ENCODE measurements at places on chromosomes 11 and 22.

DNA sequence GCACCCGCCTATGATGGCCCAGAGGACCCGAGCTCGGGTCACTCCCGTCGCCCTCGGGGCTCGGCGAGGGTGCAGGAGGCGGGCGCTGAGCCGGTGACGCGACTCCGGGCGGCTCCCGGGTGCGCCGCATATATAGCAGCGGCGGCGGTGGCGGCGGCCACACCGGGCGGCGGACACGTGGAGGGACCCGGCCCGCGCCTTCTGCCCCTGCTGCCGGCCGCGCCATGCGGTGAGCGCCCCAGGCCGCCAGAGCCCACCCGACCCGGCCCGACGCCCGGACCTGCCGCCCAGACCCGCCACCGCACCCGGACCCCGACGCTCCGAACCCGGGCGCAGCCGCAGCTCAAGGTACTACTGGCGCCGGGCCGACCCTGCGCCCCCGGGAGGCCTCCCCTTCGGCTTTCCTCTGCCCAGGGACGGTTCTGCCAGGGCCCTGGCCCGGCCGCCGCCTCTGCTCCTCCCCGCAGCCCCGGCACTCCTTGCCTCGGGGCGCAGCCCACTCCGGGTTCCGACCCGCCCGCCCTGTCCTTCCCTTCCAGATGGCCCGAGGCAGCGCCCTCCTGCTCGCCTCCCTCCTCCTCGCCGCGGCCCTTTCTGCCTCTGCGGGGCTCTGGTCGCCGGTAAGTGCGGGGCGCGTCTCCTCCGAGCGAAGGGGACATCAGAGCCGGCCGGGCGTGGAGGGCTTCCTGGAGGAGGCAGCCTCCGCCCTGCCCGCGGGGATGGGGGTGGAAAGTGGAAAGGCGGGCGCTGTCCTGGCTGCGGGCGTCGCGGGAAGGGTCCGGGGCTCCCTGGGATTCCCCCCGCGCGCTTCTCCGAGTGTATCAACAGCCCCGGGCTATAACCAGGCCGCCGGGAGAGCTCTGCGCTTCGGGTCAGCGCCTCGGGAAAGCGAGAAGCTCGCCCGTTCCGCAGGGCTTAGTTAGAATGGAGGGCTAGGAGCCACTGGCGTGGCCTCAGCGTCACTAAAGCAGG is at the start of gene GAL:
TSS of gene GAL (plus strand) at position 160 of the 972 bp plus-strand sequence. CDS start at position 540, 380 bp downstream.
- DNase-seq, result no peak

GRCh38 chr11:67516806-67517205 is 6.4 kb downstream of the CABP2 start:
- DNase-seq, result no peak

DNA sequence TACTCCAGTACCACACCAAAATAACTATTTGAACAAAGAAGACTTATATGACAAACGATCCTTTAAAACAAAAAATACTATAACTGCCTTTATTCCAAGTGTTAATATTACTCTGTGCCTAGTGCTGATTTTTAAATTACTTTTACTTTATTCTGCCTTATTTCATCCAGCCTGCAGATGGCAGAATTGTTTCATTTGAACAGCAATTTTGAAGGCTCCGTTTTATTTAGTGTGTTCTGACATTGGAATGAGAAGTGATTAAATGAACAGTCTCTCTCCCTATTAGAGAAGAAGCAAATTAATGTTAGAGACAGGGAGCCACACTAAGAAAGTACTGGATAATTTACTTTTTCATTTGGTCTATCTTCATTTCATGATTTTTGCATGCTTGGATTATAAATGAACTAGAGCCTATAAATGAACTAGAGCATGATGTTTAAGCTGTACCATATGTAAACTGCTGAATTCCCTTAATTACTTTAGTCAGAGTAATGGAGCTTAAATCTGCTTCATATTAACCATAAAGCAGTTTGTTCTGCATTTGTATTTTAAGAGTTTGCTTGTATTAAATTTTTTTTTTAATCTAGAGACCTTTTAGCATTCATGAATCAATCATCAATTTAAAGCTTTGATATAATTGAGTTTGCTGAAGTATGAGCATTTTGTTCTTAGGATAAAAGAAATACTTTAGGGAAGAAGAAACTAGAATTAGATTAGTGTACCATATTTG is 9.8 kb downstream of the PDHX start:
- no peak for DNase-seq

- no peak for DNase-seq
Observed at GRCh38 chr11:82930229-82930628, 28.7 kb downstream of the DDIAS start.

DNA sequence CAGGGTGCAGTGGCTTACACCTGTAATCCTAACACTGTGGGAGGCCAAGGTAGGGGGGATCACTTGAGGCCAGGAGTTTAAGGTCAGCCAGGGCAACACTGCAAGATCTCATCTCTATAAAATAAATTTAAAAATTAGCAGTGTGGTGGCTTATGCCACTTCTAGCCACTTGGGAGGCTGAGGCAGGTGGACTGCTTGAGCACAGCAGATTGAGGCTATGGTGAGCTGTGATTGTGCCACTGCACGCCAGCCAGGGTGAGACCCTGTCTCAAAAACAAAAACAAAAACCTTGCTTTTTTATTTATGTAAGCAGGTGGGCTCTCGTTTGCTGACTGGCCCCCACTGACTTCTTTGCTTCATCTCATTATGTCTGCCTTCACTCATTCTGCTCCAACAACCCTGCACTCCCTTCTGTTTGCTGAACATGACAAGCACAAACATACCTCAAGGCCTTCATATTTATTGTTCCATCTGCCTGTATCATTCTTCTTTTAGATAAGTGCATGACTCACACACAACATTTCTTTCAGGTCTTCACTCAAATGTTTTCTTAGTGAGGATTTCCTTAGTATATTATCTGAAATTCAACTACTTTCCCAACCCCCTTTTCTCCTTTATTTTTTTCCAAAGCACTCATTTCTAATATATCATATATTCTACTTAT is 32.4 kb upstream of the CLNS1A start:
- no peak for DNase-seq

GRCh38 chr11:41534861-41535260 is 75.4 kb upstream of the LRRC4C start:
- DNase-seq, result no peak

GRCh38 chr11:127640561-127641451 is 640.2 kb upstream of the KIRREL3 start:
- no peak for DNase-seq

DNA sequence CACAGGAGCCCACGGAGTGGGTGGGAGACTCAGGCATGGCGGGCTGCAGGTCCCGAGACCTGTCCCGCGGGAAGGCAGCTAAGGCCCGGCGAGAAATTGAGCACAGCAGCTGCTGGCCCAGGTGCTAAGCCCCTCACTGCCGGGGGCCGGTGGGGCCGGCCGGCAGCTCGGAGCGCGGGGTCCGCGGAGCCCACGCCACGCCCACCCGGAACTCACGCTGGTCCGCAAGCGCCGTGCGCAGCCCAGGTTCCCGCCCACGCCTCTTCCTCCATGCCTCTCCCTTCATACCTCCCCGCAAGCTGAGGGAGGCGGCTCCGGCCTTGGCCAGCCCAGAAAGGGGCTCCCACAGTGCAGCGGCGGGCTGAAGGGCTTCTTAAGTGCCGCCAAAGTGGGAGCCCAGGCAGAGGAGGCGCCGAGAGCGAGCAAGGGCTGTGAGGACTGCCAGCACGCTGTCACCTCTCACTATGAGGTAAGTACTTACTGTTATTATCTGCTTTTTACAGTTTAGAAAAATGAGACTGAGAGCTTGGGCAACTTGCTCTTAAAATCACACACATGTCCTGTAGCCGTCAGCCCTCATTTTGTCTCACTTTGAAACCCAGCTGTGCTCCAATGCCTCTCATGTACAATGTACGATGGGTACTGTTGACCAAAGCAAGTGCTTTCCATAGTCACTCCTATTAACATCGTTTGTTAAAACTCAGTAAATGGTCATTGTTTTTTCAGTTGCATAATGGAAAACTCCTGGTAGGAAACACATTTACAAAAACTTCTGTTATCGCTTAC is 12.2 kb upstream of the OR10D3 start:
- DNase-seq, result no peak

DNA sequence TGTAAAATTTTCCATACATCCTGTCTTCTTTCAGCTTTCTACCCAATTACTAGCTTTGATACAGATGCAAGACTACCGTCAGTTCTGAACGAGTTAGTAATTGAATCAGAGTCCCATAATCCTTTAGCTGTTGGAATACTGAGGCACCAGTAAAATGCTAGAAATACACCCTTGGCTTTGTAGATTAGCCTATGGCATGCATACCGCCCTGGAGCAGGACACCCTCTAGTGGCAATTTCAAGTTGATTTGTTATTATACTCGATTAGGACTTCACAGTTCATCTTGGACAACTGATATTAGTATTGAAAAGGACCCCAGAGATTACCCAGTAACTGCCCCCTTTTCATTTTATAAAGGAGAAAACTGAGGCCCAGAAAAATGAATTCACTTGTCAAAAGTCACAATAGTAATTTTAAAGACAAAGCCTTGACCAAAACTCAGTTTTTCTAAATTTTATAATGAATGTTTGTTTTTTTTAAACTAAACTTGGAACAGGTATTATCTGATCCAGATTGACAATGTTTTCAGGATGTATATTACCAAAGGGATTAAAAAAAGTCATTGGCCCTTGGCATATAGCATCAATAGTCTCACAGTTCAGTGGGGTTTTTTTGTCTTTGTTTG is 72.6 kb downstream of the HIPK3 start:
- DNase-seq, result peak; percentile 46
